ENCODE measurements at places on chromosomes 7 and 10. TPM values are rescaled to one million over a fixed set of nuclear protein-coding genes. Genes with fewer than 3 reads are reported as not detected.

Gene HECTD2
- 11.4 TPM for total RNA-seq

Gene SYT15
- total RNA-seq, result 0.08 TPM

Gene FAM241B
- 1.2 TPM for total RNA-seq

Gene SCART1
- total RNA-seq, result 0.13 TPM

Gene CPA5
- total RNA-seq, result 2.6 TPM

Gene TLL2
- 10.3 TPM for total RNA-seq

Gene SEC31B
- total RNA-seq, result 4.6 TPM

Gene GPNMB
- total RNA-seq, result 0.85 TPM

Gene FGFR2
- 45.9 TPM for total RNA-seq

Gene AKR1D1
- total RNA-seq, result not detected

Gene TCF7L2
- total RNA-seq, result 19.4 TPM

Gene CYP2W1
- total RNA-seq, result not detected

Gene TUBGCP2
- total RNA-seq, result 23.3 TPM

Gene BLNK
- total RNA-seq, result not detected

Gene NODAL
- not detected for total RNA-seq

Gene HOXA2
- 4.2 TPM for total RNA-seq

Gene GRID2IP
- 0.12 TPM for total RNA-seq

Gene PIK3CG
- total RNA-seq, result not detected

Gene FOXK1
- 23.4 TPM for total RNA-seq

Gene AGAP5
- 2.2 TPM for total RNA-seq

Gene PRF1
- not detected for total RNA-seq

Gene TACR2
- not detected for total RNA-seq

Gene PNLIPRP3
- not detected for total RNA-seq

Gene HOXA10
- total RNA-seq, result 16.2 TPM

Gene NUTM2B
- total RNA-seq, result 0.51 TPM

Gene RBP3
- not detected for total RNA-seq

Gene DMBT1
- 4.1 TPM for total RNA-seq

Gene GHRHR
- not detected for total RNA-seq

Gene CH25H
- not detected for total RNA-seq

Gene RSPH10B2
- total RNA-seq, result 0.10 TPM

Gene CALML5
- not detected for total RNA-seq

Gene TAF3
- 3.9 TPM for total RNA-seq

Gene VGF
- 0.18 TPM for total RNA-seq

Gene MRLN
- 16.0 TPM for total RNA-seq

Gene PIP
- not detected for total RNA-seq

Gene BBIP1
- 45.0 TPM for total RNA-seq

Gene GARIN1A
- 0.16 TPM for total RNA-seq

Gene SAMD9L
- 0.79 TPM for total RNA-seq

Gene GARS1
- total RNA-seq, result 139 TPM
